NCI-H510A (cell line): ENCODE measurements at places on chromosomes 2 and 18.

DNA sequence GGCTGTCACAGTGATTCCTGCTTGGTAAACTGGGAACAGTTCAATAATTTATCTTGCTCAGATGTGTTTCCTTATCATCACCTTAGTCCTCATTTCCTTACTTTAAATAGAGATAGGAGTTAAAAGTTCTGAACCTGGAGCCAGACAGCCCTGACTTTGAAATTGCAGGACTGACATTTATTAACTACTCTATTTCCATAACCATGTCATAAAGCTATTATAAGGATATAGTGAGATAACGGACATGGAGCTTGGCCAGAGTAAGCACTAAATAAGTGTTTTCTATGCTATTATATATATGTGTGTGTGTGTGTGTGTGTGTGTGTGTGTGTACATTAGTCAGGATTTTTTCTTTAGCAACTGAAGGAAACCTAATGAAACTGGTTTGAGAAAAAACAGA is 13.1 kb downstream of the NT5DC4 start:
- no peak for DNase-seq

- no peak for DNase-seq
Observed at GRCh38 chr2:86075886-86076285, 29.8 kb downstream of the POLR1A start.

DNA sequence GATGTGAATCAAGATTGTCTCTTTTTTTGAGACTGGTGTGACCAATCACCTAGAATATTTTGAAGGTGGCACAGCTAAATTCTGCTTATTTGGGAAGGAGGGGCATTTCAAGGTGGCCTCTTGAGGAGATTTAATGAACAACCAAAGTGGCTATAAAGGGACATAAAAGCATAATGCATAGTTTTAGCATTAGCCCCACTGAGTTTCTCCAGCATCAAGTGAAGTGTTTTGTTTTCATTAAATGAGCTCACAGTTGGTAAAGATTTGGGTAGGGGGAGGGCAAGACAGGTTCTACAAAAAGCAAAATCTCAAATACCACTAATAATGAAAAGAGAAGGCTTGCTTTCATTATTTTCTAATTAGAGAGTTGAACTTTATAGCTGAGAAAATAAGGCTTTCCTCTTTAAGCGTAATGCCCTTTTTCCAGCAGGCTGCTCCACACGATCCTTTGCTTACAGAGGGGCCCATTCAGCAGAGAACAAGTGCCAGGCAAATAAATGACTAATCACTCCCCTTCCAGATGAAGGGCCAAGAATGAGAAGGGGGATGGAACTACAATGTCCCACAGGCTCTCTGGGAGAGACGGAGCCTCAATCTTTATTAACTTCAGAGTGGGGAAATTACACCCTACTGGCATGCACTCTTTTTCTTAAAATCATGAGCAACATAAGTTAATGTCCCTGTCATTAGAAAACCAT is 35.9 kb downstream of the LHCGR start:
- no peak for DNase-seq

GRCh38 chr18:48875942-48876511 is 74.7 kb downstream of the SMAD7 start:
- no peak for DNase-seq

- no peak for DNase-seq
Observed at GRCh38 chr2:216485237-216485636, 13.4 kb upstream of the RPL37A start.

GRCh38 chr2:126907671-126908070 is 9.0 kb downstream of the TEX51 start:
- no peak for DNase-seq

- DNase-seq: no peak
Observed at GRCh38 chr2:109660046-109660860, 46.1 kb downstream of the SOWAHC start.

- DNase-seq: no peak
Observed at GRCh38 chr18:47978141-47978540, 47.7 kb upstream of the SMAD2 start.

DNA sequence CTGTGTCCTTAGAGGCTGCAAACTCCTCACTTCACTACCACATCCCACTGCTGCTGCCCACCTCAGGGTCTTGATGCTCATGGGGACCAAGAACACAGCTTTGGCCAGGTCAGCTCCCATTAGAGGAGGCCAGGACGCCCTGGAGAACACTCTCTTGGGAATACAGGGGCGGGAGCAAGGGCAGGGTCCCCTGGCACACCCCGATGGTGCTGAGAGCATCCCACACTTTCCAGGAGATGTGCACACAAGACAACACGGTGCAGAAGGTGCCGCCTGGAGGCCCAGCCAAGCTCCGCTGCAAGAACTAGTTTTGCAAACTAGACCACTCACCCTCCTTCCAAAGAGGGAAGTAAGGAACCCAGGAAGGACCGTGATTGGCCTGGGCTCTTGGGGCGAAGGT is 304.4 kb upstream of the SALL3 start:
- DNase-seq: no peak

- DNase-seq: no peak
Observed at GRCh38 chr18:51300912-51301311, 103.4 kb upstream of the MEX3C start.

- DNase-seq: no peak
Observed at GRCh38 chr2:197345846-197346370, 35.3 kb upstream of the ANKRD44 start.

DNA sequence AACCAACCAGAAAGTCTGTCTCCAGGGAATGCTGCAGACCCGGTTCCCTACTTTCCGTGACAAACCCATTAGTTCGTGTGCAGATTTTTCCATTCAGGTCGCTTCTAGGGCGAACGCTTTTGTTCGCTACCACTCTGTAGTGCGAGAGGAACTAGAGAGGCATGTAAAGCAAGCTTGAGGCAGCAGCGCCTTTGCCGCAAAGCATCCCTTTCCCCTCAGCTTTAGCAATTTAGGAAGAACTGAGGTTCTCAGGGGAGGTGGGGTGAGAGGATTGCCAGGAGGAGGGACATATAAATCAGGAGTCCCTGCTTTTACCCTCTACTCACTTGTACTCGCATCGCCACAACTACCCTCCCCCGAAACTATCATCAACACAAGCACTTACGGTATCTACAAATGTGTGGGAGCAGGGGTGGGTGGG is 748 bp upstream of the ZNF804A start:
- no peak for DNase-seq

GRCh38 chr2:207318181-207318628 is 152.5 kb upstream of the KLF7 start:
- DNase-seq: no peak

DNA sequence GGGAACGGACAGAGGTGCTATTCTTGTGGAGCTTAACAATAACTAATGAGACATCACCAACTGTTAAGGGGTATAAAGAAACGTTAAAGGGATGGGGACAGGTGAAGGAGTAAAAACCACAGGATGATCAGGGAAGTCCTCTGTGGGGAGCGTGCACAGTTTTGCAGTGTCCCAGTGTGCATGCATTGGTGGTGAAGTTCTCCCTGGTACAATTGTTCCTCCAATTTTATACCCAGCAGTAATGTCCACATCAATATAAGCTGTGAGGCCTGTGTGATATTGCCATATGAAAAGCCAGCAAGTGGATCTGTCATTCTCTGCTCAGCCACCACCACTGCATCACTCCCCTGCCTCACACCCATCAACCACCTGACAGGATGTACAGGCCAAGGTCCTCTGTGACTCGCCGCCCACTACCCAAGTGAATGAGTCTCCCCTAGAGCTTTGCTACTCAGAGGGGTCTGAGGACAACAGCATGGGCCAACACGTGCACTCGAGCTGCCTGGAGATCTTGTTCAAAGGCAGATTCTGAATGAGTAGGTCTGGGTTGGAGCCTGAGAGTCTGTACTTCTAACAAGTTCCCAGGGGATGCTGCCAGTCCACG is 4.6 kb downstream of the MLPH start:
- no peak for DNase-seq

GRCh38 chr2:179558010-179558934 is 293.6 kb upstream of the SESTD1 start:
- DNase-seq: no peak

GRCh38 chr2:8076448-8077342 is 605.2 kb upstream of the ID2 start:
- no peak for DNase-seq
